ENCODE measurements at places on chromosomes 3 and 15.

DNA sequence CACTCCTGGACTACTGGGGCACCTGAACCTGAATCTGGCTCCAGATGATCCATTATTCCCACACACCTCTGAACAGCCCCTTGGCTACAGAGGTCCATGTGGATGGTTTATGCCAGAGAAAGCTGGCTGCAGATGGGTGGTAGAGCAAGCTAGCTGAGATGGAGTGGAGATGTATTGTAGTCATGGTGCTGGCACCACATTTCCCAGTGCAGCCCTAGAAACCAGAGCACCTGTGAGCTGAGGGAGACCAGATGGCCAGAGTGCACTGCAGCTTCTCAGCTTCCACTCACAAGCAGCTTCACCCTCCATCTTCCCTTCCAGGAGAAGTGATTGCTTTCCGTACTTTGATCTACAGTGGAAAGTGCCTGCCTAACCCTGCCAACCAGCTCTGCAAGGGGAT, 29.9 kb downstream of the RBP1 start:
- no peak for DNase-seq

DNA sequence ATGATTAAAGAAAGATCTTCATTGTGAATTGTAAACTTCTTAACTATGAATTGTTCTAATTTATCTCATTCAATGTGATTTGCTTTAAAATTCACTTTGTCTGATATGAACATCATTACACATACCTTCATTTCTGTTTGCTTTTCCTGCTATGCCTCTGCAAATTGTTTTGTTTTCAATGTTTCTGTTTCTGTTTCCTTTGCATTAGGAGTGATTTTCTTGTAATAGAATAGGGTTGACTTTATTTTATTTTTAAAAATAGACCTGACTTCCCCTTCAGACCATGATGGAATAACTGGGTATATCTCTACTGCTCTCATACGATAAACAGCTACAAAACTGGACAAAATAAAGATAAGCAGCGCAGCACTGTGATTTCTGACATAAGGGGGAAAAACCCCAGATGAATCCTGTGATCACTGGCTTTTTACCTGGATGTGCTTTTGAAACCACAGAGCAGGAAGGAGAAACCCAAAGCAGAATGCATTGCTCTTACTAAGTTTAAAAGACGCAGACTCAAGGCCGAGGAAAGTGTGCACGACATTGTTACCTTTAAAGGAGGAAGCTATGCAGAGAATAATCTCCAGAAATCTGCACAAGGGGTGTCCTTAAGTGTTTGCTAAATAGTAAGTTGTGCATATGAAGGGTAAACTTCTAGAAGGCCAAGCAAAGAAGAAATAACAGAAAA, 420.2 kb downstream of the TBC1D5 start:
- DNase-seq: no peak

GRCh38 chr3:98731720-98732285, 31.3 kb upstream of the ST3GAL6 start:
- no peak for DNase-seq

GRCh38 chr15:75198560-75199356, 2.9 kb upstream of the C15orf39 start:
- no peak for DNase-seq

GRCh38 chr3:150733936-150734794, 28.8 kb downstream of the SIAH2 start:
- DNase-seq: no peak

- no peak for DNase-seq
Measured at GRCh38 chr3:69815970-69816369, 76.7 kb downstream of the MITF start.

DNA sequence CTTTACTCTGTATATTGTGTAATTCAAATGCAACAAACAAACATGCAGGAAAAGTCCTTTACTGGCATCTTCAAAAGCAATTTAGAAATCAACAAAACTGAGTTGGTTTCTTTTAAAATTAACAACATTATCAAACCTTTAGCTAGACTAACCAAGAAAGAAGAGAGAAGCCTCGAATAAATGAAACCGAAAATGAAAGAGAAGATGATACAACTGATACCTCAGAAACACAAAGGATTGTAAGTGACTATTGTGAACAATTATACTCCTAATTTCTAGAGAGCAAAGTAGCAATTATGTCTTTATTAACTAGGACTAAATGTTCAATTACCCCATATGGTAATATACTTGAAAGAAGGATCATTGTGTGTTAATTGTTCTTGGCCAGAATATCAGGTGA, 49.2 kb upstream of the P3H2 start:
- DNase-seq: no peak

- no peak for DNase-seq
Measured at GRCh38 chr3:177824190-177824786, 627.0 kb upstream of the TBL1XR1 start.

GRCh38 chr3:12253516-12254343, 35.1 kb upstream of the PPARG start:
- DNase-seq: no peak

DNA sequence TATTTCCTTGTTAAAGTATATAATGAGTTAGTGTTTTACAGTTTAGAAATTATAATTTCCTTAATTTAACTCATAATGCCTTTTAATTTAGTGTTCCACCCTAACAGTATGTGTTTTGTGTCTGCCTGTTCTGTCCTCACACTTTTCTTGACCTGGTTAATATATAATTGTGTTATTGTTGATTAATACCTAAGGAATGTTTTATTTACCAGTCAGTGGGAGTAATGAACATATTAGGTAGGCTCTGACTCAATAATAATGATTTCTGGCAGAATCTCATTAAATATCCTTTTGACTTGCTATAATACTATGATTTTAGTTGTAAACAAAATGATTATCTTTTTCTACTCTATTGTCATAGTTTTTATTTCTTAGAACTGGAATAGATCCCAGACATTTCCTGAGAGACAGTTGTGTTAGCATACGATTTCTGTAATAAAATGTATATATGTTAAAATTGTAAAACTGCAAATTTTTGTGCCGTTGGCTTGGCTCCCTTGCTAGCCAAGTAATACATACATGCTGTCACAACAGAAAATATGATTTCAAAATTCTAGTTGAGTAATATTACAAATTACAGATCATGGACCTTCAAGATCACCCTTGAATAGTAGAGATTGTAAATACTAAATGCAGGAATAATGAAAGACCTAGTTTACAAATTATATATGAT, 51.9 kb downstream of the RASA2 start:
- no peak for DNase-seq

DNA sequence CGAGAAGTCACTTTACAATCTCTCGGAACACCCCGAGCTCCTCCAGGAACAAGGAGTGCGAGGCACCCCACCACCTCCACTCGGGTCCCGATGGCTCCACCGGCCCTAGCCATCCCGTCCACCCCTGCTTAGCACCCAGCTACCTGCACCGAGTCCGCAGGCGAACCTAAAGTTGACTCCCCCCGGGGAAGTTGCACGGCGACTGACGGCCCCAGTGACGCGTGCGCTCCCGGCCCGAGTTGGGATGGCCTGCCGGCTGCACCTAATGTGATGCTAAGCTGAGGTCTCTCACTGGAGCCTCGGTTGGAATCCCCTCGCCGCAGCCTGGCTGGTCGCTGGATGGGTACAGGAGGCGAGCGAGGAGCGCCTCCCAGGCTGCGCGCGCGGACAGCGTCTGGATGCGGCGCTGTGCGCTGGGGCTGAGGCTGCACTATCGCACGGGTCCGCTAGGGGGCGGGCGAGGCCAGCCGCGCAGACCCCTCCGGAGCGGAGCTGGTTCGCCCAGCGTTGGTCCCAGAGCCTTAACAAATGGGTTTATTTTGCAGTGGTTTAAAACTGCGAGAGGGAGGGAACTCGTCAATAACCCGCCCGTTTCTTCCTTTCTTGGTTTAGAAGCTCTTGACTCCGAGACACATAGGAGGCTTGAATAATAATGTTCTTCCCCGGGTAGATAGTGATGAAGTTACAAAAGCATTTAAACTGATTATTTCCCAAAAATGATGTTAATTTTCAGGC, at the start of gene OXTR:
TSS of gene OXTR (minus strand) at position 526 of the 735 bp plus-strand sequence. CDS start 1,426 bp downstream, outside the sequence.
- DNase-seq: no peak

- no peak for DNase-seq
Measured at GRCh38 chr3:197907196-197907595, 42.8 kb upstream of the RPL35A start.

DNA sequence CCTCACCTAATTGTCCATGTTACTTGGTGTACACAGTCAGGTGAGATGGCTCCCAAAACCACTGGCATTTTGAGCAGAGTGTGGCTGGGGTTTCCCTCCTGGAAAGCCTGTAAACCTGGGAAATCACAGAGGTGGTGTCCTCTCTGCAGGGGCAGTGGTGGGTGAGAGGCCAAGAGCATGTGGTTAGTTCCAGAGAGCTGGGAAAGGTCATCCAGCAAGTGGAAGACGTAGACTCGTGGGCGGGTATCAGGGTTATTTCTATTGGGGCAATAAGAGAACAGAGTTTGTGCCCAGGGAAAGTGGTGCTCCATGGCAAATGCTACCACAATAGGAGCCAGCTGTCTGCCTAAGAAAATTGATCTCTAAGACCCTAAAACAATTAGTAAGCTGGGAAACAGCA, 44.6 kb upstream of the LIMD1 start:
- no peak for DNase-seq

- DNase-seq: no peak
Measured at GRCh38 chr15:101172501-101173071, 79.3 kb downstream of the CHSY1 start.

- DNase-seq: no peak
Measured at GRCh38 chr15:48794697-48795134, 16.2 kb downstream of the CEP152 start.

- no peak for DNase-seq
Measured at GRCh38 chr15:39730552-39730951, 52.1 kb downstream of the FSIP1 start.

DNA sequence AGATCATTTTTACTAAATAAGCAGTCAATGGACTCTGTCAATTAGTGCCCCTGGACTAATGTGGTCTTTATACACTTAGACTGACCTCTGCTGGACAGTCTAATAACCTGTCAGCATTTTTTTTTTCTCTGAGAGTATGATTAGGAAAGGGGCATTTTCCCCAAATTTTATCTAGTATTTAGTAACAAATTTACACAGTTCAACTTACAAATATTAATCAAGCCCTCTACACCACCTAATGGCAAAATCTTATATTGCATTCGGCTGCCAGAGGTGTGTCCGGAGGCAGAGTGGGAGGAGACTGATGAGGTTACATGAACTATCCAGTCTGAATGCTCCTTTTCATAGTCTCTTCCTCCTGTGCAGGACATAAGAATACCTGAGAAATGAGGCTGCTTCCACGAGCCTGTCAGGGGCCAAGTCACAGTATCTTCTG, 36.0 kb upstream of the COLQ start:
- DNase-seq: peak; percentile 70

DNA sequence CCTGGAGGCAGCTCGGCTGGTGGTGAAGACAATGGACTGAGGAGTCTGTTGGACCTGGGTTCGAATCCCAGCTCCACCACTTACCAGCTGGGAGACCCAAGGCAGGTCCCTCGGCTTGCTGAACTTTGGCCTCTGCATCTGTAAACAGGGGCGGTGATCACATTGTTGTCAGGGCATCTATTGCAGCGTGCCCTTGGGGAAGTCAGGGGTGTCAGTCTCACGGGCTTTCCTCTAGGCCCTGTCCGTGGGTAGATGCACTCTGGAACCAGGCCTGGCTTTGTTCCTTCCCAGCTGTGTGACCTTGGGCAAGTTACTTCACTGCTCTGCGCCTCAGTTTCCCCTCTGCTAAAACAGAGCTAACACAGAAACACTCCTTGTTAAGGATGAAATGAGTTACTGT, 68.8 kb upstream of the SLC6A6 start:
- no peak for DNase-seq

- no peak for DNase-seq
Measured at GRCh38 chr3:2599471-2599870, 500.8 kb downstream of the CNTN4 start.

GRCh38 chr3:192080336-192080735, 619.4 kb downstream of the PYDC2 start:
- no peak for DNase-seq

GRCh38 chr3:124639406-124640237, 90.6 kb upstream of the UMPS start:
- DNase-seq: no peak

GRCh38 chr3:16214366-16214765, 39.9 kb downstream of the GALNT15 start:
- DNase-seq: no peak

- no peak for DNase-seq
Measured at GRCh38 chr15:69087366-69087976, 73.0 kb upstream of the GLCE start.

GRCh38 chr3:13073326-13074005, at the start of gene IQSEC1:
Gene IQSEC1, minus strand, starts transcription at chr3:13073429. Its CDS starts 415 bp downstream, at chr3:13073014.
- no peak for DNase-seq

DNA sequence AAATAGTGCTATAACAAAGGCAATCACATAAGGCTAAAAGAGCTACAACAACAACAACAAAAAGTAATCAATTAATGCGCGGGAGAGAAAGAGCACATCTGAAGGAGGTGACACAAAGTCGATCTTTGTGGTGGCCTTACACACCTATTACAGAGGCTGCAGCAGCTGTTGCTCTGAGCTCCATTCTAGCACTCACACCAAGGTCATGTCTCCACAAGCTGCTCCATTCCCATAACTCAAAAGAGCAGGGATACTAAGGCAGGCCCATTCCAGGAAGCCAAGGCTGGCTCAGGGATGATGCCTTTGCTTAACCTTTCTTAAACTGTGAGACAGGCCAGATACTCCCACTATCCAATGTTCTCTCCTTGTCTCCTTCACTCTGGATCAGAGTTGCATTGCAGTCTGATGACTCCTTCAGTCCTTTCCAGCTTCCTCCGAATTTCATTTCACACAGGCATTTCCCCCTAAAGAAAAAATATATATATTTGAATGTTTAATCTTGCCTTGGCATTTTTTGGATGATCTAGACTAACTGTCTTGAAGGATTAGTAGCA, 52.7 kb downstream of the SNTN start:
- no peak for DNase-seq

DNA sequence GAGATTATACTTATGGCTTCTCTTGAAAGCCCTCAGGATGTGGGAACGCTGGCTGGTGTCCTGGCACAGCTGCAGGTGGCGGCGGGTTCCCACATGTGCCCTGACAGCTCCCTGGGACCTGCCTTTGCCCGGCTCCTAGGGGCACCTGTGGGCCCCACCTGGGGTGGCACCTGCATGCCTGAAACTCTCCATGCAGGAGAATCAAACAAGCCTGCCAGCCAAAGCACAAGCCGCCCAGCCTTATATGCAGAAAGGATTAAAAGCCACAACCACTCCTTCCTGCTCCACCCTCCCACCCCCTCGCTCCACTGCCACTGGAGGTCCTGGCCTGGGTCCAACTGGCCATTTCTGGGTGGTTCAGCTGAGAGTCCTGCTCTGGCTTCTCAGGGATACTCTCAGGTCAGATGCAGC, 18.1 kb downstream of the TRPM1 start:
- DNase-seq: no peak

Measured in LNCaP clone FGC (cell line).